Fibroblast of skin of abdomen (primary cell): ENCODE measurements at places on chromosomes 6 and 20.

DNA sequence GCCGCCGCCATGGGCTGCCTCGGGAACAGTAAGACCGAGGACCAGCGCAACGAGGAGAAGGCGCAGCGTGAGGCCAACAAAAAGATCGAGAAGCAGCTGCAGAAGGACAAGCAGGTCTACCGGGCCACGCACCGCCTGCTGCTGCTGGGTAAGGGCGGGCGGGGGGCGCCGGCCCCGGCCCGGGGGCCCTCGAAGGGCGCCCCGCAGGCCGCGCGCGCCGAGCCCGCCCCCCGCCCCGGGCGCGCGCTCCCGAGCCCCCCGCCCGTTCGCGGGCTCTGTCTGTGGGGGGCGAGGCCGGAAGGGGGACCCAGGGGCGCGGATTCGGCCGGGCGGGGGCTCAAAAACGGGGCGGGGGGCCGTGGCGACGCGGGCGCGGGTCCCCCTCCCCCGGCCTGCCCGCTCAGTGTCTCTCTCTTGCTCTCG is 39.2 kb downstream of the GNAS start:
- DNase-seq, result no peak

DNA sequence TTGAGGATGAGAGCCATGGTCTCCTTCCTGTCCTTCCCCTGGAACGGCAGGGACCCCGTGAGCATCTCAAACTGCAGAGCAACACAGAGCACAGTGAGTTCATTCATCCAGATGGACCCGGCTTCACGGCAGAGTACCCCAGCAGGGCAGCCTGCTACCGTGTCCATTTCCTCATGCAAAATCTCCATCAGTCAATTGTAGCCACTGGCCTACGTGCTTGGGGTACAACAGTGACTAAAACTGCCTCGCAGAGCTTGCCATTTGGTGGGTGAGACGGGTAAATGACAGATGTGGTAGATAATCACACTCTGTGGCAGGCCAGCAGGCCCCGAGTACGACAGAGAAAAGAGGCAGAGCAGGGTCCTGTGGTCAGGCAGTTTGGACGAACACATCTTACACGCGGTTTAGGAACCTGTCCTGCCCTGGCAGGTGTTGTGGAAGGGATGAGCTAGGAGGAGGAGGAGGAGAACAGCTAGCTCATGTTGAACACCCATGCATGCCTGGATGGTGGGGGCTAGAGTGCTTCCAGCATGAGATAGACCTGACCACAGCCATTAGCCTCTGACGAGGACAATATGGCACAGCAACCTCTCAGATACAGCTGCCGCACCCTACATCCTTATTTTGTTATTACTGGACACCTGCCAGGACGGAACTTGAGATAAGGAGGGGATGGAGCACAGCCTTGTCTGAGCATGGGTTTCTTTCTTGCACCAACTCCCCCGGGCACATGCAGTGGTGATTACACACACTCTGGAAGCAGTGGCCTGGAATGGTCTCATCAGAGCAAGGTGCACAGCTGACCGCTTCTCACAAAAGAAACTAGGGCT is 95.6 kb downstream of the RAMACL start:
- DNase-seq, result peak; percentile 22

- DNase-seq, result no peak
These were observed 14.5 kb downstream of the BCL2L1 start for GRCh38 chr20:31707994-31708735.

- DNase-seq, result no peak
These were observed 56.8 kb downstream of the UTRN start for GRCh38 chr6:144341831-144342527.

DNA sequence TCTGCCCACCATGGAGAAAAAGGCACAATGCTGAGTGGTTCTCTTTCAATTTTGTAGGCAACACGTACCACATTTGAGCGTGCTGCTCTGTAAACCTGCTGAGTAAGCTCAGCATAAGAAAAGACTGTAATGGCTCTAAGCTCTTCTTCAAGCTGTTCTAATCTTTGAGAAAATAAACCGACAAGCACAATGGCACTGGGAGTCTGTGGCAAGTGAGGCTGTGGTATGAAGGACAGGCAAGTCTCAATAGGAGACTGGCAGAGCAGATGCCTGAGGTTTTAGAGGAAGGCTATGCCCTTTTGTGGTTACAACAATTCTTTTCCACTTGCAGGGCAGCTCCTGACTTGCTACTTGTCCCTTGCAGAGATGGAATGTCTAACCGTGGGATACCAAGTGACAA is 136.7 kb upstream of the EXOC2 start:
- no peak for DNase-seq

GRCh38 chr6:137254966-137255365 is 35.8 kb upstream of the IFNGR1 start:
- DNase-seq, result no peak

GRCh38 chr6:135832166-135832565 is 19.3 kb upstream of the PDE7B start:
- no peak for DNase-seq

DNA sequence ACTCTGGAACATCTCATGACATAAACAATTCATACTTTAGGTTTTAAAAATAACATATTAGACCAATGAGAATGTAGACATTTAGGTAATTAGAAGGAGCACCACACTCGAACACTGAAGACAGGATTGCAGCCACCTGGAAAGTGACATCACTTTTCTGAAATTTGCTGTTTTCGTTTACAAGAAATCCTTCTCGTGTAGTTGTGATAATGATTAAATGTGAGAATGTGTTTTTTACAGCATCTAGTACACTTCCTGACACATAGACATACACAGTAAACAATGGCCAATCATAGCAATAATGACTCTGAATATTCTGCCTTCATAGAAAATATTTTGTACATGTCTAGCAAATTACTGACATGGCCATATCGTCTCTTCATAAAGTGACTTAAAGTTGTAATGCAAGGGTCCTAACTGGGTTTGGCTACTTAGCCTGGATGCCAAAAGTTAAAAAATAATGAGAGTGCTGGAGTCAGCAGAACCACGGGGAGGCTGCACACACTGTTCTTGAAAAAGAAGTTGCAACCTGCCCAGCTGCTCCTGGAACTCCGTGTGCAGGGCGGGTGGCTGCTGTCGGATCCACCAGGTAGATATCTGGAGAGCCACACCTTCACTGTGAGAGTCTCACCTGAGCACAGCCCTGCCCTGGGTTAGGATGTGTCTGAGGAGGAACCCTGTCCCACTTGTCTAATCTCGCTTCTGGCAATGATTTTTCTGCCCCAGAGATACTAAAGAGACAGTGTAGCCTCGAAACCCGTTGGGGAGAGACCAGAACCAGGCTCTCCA is 212.9 kb downstream of the QKI start:
- no peak for DNase-seq

GRCh38 chr6:26222571-26222970 is 135.3 kb downstream of the HFE start:
- DNase-seq, result no peak

DNA sequence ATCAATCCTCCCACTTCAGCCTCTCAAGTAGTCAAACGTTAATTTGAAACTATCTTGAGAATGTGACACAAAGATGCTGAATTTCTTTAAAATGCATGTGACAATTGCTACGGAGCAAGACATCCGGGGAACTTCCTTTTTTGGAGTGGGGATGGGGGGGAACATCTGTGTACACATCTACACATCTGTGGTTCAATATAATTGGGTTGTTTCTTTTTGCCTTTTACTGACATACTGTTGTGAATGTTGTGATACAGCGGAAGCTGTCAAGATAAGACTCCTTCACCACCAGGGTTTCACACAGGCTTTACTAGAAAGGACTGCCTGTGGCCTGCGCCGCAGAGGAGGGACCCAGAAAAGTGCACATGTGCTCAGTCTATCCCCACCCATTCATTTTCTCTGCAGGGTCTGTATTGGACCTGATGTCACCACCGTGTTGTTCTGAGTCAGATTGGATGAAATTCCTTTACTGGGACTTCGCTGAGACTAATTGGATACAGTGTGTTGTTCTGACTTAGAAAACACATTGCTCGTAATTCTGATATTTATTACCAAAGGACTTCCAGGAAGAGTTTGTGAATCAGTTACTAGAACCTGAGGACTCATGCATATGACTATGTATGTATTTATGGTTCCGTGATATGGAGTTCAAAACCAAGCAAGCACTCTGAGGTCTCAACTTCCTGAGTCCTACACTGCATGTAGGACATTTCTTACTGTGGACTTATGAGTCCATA is 98.7 kb upstream of the SGK1 start:
- peak; percentile 91 for DNase-seq

- DNase-seq, result no peak
These were observed 54.2 kb downstream of the ROS1 start for GRCh38 chr6:117371492-117371891.

DNA sequence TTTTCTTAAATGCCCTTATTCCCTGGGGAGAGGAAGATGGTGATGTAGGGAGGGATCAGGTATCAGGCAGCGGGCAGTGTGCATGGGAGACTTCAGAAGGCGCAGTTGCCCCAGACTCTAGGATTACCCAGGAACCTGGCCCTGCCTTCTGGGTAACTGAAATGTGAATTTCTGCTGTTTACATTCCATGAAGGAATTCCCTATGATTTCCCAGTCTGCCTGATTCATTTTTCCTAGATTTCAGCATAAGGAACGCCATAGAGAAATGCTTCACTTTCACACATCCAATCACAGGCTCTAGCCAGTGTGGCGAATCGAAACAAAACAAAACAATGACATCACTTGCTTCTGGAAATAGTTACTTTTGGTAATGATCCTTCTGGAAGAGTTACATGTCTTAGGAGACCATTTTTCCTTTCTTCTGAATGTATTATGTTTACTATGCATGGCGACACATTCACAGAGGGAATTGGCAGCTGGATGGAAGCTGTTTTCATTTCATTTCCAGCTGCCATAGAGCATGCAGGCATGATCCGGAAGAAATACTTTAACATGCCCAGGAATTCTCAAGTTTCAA is 33.3 kb downstream of the LRP11 start:
- peak; percentile 56 for DNase-seq

GRCh38 chr20:278607-279571 is 11.7 kb downstream of the C20orf96 start:
- DNase-seq, result no peak

- DNase-seq, result no peak
These were observed 2.3 kb upstream of the EPB41L1 start for GRCh38 chr20:36152261-36152660.

- no peak for DNase-seq
These were observed 28.3 kb downstream of the FYN start for GRCh38 chr6:111844921-111845320.

GRCh38 chr20:14828459-14828858 is 491.0 kb upstream of the FLRT3 start:
- no peak for DNase-seq

GRCh38 chr6:163782436-163783003 is 368.0 kb downstream of the QKI start:
- no peak for DNase-seq

GRCh38 chr6:131852200-131852599 is 44.4 kb downstream of the ENPP1 start:
- DNase-seq, result no peak

DNA sequence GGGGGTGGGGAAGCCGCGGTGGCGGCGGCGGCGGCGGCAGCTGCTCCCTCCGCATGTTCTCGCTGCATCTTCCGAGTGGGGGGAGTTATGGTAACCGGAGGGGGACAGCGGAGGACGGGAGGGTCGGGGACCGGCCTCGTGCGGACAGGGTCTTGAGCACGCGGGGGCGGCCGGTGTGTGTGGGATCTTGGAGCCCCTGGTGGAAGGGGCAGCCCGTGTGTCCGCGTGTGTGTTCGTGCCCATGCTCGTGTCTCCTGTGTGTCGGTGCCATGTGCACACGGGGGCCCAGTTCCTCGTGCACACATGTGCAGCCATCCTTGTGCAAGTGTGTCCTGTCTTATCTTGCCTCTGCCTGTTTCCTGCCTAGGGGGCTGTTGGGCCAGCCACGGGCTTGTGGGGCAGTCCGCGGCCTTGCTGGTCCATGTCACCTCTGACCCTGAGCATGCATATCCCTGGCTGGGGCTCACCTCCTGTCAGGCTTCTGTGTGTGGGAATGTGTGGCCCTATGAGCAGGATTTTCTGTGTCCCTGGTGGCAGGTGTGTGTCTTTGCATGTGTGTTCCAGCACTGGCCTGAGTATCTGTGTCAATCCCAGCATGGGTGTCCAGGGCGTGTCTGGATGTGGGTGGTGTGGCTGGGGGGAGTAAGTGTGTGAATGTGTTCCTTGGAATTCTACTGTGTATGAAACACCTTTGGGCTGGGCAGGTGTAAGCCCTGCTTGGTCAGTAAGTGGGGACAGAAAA is 8.5 kb downstream of the SYNGAP1 start:
- DNase-seq, result no peak

- no peak for DNase-seq
These were observed 59.2 kb downstream of the PHACTR3 start for GRCh38 chr20:59663513-59664060.

DNA sequence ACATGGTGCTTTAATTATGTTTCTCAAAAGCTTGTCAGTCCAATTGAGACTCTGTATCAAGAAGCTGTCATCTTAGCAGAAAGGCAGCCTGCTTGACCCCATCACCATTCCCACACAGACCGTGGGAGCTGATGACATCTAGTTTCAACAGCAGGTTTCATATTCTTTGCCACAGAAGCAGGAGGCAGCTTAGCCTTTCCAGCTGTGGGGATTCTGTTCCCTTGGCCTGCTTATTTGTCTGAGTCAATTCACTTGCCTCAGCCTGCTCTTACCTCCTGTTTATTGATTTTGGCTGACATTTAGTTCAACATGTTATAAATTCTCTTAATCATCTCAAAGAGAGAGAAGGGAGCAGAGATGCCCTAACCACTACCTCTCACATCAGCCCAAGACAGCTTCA is 527.7 kb downstream of the ADGRB3 start:
- DNase-seq, result peak; percentile 18
